ENCODE measurements at places on chromosomes 12 and 14.

DNA sequence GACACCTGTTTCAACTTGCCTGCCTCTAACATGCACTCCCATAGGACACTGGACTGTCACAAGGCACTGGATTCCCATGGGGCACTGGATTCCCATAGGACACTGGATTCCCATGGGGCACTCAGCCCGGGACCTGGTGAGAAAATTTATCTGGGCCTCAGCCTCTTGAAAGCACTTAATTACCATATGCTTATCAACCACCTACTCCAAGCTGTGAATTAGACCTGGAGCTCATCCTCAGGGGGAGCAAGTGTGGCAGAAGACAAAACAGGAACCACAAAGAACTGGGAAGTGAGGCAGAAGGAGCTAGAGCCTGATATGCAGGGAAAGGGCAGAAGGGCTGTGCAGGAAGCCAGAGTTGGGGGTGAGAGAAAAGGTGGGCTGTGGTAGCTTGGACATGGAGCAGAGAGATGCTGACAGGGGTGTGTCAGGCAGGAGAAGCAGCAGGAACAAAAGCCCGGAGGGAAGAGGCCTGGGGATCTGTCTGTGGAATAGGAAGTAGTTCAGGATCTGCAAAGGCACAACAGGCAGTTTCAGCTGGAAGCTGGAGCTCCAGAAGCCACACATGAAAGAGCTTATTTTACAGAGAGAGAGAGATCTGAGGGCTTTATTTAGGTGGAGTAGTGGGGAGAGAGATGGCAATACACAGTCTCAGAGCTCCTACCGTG is 3.1 kb downstream of the KRT82 start:
- no peak for DNase-seq

- no peak for DNase-seq
Observed at GRCh38 chr12:116639765-116640164, 80.6 kb downstream of the MAP1LC3B2 start.

DNA sequence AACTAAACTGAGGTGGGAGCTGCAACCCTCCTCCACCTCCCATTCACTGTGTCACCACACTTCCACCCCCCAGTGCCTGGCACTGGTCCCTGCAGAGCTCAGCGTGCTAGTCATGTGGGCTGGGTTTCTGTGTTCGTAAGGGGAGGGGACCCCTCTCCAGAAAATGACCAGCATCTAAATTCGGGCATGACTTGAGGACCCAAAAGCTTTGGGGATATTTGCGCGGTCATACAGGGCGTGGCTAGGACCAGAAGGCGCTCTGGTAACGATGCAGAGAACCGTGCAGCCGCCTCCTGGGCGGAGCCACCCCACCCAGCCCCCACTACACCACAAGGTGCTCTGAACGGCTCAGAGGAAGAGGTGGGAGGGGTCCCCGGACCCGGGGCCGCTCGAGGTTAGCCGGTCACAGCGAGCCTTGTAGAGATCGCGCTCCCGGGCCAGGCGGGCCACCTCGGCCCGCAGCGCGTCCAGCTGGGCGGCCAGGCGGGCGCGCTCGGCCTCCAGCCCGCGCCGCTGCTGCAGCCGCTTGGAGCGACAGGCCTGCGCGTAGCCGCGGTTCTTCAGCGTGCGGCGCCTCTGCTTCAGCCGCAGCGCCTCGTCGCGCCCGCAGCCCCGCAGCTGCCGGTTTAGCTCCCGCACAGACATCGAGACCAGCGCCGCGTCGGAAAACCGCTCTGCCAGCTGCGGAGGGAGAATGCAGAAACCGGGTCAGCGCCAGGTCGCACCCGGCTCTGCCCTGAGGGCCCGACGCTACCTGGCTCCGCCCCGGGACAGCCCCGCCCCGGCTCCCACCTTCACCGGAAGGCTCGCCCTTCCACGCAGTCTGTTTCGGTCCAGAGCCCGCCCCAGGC is 9.8 kb downstream of the CPNE6 start:
- DNase-seq, result peak; percentile 40

GRCh38 chr14:102511538-102511937 is 2.0 kb upstream of the ANKRD9 start:
- no peak for DNase-seq

DNA sequence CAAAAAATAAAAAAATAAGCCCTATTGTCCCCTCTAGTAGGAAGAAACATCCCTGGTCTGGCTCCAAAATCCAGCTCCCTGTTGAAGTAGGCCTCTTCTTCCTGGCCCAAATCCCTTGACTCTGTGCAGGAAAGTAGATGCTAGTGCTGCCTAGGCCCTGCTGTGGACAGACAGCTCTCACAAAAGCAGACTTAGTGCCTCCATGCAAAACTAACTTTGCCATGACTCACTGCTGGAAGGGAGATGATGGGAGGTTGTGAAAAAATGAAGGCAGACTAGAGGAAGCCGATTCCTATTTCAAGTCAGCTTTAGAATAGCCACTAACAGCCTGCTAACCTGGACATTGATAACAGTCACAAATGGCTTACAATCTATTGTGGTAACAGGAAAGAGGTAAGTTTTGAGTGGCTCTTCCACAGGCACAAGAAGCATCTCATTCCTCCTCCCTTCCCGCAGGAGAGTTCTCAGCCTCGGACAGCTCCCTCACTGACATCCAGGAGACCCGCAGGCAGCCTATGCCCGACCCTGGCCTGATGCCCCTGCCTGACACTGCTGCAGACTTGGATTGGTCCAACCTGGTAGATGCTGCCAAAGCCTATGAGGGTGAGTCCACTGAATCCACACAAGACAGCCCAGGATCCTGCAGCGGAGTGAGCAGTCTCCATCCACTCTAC is 198.9 kb upstream of the RGS6 start:
- DNase-seq, result no peak

DNA sequence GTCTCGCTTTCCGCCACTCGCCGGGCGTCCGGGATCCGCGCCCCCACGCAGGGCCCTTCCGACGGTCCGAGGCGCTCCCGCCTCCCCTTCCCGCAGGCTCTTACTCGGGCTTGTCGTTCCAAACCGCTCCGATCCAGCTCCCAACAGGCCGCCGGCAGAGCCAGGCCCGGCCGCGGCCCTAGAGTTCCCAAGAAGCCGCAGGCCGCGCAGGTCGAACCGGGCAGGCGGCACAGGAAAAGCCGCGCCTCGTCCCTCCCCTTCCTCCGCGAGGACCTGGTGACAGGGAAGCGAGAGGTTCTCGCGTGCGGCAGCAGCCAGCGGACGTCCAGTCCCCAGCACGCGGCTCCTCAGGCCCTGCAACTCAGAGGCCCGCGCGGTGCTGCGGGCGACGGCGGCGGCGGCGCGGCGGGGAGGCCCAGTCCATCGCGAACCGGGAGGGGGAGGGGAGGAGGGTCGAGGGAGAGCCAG is 272 bp downstream of the HECTD1 start:
- DNase-seq, result no peak

GRCh38 chr14:92994131-92994676 is 71.3 kb downstream of the CHGA start:
- DNase-seq, result no peak

DNA sequence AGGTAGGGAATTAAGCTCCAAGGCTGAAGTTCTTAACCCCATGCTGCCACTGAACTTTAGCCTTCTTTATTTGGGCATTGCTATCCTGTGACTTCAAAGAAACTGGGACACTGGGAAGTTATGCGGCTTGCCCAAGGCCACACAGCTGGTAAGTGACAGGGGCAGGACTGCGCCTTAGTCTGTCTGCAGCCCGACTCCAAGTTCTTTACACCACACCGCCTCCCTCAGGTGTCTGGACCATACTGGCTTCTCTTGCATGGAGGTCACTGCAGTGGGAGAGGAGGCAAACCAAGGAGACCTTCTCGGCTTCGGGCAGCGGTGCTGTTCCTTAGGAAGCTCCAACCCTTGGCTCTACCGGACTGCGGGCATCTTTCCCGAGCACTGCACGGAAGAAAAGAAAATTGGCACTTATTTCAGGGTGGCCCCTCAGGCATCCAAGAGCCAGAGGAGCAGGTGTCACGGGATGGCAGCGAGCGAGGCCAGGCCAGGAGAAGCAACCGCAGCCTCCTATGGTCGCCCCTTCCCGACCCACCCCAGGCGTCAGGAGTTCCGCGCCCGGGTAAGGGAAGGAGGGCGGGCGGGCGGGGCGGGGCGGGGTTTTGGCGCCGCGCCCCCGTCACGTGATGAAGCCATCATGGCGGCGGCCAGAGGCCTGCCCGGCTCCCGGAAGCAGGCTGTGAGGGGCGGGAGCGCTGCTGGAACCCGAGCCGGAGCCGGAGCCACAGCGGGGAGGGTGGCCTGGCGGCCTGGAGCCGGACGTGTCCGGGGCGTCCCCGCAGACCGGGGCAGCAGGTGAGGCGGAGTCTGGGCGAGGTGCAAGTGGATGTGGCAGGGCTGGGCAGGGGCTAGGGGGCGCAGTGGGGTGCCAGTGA is 16.4 kb upstream of the ESPL1 start:
- peak; percentile 85 for DNase-seq

DNA sequence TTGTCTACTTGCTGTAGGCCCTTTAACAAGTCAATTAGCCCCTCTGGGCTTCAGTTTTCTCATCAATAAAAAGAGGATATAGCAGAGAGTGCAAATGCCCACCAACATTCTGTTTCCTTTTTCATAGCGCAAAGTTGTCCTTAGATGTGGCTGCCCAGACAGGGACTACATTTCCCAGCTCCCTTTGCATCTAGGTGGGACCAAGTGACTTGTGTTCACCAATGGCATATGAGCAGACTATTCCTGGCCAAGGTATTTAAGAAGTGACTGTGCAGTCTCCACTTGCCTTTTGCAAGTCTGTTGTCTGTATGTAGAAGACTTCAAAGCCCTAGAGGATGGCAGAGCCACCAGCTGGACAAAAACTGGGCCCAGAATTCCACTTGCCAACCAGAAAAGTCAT is 59.7 kb downstream of the DAO start:
- no peak for DNase-seq

DNA sequence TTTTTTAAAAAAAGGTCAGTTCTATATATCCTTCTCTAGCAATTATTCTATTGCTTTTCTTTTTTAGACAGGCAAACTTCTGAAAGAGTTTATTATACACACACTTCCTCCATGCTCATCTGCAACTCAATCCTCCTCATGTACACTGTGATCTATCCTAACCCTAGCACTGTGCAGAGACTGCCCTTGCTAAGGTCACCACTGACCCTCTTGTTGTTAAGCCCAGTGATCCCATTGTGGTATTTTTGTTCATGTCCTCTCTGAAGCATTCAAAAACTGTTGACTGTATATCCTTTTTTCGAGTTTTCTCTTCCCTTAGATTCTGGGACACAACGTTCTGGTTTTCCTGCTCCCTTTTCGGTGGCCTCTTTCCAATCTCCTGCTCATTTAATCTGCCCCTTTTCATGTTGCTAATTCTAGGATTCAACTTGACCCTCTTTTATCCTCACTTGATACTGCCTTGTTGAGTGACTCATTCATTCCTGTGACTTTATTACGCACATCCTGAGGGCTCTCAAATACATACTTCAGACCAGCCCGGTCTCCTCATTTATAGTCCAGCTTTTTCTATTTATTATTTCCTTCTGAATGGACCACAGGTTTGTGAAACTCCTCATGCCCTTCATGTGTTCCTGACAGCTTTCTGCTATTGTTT is 53.9 kb upstream of the PTPRB start:
- peak; percentile 39 for DNase-seq

All from COLO829 (cell line).